NCI-H526 (cell line): ENCODE measurements at places on chromosomes 7 and 10.
A peak's percentile ranks its signal among the peaks of the same experiment; 100 is the strongest.

DNA sequence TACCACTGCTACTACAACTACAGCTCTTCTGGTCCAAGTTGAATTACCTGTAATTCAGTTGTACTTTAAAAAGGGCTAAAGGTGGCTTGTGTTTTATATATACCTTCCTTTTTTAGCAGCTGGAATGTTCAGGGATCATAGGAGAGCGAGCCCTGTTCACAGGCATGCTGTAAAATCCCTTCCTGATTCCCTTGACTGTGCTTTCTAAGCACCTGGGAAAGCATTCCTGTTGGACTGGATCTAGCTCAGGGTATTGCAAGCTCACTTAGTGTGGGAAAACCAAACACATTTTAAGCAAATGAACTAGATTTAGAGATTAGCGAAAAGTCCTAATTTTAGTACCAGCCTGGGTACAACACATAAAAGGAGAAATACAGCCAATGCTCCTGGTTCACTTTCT lies 31.5 kb downstream of the BPGM start:
- DNase-seq: no peak

GRCh38 chr7:82953324-82954027 lies 209.2 kb downstream of the PCLO start:
- DNase-seq: no peak

- no peak for DNase-seq
Measured at GRCh38 chr7:122433765-122434164, 129.2 kb upstream of the FEZF1 start.

DNA sequence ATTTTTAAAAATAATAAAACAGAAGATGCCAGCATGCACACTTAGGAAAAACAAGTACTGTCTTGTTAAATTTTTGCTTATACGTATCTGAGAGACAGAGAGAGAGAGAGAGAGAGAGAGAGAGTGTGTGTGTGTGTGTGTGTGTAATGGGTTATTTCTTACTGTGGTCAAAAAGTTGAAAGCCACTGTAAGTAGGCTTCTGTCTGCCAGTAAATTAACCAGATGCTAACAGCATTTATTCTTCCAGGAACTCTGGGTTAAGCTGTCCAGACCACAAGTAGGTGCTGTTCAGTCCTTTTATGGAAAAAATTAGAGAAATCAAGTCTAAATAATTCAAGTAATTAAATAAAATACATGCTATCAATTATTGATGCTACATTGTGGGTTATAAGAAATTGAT lies 39.7 kb downstream of the RNF32 start:
- no peak for DNase-seq

GRCh38 chr10:8305876-8306652 lies 251.6 kb downstream of the GATA3 start:
- no peak for DNase-seq

- DNase-seq: no peak
Measured at GRCh38 chr10:33244354-33244967, 90.0 kb downstream of the NRP1 start.

GRCh38 chr7:2954433-2954853 lies 89.2 kb downstream of the CARD11 start:
- DNase-seq: no peak

- no peak for DNase-seq
Measured at GRCh38 chr10:21300551-21300950, 224.9 kb downstream of the SKIDA1 start.

DNA sequence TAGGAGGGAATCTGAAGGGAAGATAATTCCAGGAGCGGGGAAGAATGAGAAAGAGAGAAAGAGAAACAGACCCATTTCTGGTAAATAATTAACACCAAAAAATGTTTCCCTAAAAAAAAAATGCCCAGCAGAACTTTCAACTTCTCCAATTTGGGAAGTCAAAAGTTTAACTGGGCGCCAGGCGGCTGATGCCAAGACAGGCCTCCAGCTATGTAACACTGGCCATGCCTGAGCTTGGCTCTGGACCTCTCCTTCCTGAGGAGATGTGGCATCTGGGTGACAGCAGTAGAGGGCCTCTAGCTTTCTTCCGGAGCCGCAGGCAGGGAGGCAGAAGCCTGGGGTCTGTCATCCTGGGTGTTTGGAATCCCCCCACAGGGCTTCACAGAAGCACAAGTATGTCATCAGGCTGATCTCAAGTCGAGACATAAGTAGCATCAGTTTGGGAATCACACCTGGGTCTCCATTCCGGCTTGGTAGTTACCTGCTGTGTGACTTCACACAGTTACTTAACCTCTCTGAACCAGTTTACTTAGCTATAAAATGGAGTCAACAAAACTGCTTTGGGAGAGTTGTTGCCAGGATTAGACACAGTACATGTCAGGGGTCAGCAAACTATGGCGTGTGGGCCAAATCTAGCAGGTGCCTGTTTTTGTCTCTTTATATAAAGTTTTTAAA lies 50.5 kb upstream of the TCF7L2 start:
- DNase-seq: no peak

GRCh38 chr10:81270051-81270450 lies 604.9 kb upstream of the NRG3 start:
- DNase-seq: no peak

GRCh38 chr10:78779339-78779955 lies 289.3 kb upstream of the ZMIZ1 start:
- DNase-seq: no peak

- no peak for DNase-seq
Measured at GRCh38 chr7:118615-119391, 73.6 kb upstream of the FAM20C start.

- DNase-seq: no peak
Measured at GRCh38 chr10:45471531-45472310, 97.7 kb downstream of the ALOX5 start.

GRCh38 chr7:154353355-154353767 lies 301.2 kb downstream of the DPP6 start:
- no peak for DNase-seq

DNA sequence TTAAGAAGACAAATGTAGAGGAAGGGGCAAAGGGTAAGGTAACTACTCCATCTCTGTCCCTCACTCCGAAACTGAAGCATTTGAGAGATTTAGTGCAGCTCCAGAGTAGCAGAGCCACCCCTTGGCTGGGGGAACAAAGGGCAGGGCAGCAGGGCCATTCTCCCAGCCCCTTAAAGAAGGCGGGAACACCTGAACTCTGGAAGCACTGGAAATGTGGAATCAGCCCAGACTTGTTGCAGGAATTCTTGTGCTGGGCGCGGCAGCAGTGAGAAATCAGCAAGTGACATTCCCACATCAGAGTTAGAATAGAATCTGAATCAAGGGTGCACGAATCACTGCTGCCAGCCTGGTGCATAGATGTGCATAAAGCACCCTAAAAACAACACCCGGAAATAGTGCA lies 34.4 kb upstream of the GRM8 start:
- DNase-seq: no peak

GRCh38 chr10:122171302-122172075 lies 99.6 kb upstream of the BTBD16 start:
- no peak for DNase-seq

DNA sequence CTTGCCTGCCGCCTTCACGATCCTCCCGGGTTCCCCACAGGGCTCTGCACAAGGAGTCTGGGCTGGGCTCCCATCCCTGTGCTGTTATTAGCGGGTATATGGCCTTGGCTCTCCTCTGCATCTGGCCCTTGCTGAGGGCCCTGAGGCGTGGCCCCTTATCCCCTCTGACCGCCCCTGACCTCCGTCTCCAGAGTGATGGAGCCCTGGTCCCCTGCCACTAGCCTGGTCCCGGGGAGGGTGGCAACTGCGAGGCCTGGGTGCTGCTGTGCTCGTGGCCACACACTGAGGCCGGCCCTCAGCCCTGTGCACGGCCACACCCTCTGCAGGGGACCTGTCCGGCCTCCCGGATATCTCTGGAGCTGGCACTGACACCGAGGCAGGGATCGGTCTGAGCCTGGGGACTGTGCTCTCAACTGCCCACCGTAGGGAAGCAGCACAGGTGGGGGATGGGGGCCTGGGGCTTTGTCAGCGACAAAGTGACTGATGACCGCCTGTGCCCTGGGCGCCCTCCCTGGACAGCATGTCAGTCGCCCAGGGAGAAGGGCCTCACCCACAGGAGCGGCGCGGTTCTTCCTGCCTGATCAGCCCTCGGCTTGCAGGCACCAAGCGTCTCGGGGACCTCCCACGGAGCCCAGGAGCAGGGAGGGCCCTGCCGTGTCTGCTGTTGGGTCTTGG lies 72.4 kb downstream of the NKX6-2 start:
- DNase-seq: no peak

GRCh38 chr10:58992830-58993460 lies 183.5 kb upstream of the PHYHIPL start:
- DNase-seq: no peak

- DNase-seq: no peak
Measured at GRCh38 chr7:46619723-46620310, 698.7 kb upstream of the IGFBP3 start.

GRCh38 chr10:19918794-19919193 lies 102.6 kb downstream of the PLXDC2 start:
- no peak for DNase-seq

GRCh38 chr10:73756183-73756582 lies 12.0 kb downstream of the SEC24C start:
- no peak for DNase-seq

DNA sequence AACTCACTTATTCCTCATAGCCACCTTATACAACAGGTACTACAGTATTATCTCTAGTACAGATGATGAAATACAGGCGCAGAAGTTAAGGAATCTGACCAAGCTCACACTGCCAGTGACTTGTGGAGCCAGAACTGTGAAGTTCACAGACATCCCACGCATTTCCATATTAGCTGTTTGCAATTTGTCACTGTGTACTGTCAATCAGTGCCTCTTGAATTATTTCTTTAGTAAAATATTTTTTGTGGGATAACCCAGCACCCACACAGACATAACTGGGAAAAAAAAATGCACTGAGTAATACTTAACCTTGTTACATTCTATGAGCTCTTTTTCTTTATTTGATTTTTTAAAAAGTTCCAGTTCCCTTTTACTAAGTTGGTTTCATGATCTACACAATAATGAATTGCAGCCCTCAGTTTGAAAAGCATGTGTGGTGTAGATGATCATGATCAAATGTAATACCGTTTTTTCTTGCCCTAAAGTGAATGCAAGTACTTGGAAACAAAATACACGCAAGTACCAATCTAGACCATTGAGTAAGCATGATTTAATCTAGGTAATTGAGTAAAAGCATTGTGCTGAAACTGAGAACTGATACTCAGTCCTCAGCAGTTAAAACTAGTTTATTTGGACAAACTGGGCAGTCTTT lies 14.1 kb downstream of the CUL1 start:
- no peak for DNase-seq

GRCh38 chr10:92239151-92239599 lies 51.7 kb downstream of the CPEB3 start:
- peak; percentile 57 for DNase-seq

DNA sequence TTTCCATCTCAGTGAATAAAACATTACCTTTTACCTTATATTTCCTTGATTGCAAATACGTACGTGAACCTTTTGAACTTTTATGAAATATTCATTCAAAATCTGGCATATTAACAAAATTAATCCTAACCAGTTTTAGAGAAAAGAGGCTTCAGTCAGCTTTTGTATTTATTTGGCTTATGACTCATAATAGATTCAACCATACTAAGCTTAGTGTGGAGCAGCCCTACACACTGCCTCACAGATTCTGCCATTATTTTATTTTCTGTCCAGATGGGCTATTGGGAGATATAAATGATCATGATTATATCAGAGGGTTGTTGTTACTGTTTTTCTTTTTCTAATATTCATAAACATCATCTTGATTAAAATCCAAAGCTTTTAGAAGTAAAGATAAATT lies 325.5 kb downstream of the GPR37 start:
- DNase-seq: no peak

GRCh38 chr10:6455592-6455991 lies 124.5 kb downstream of the PRKCQ start:
- no peak for DNase-seq

DNA sequence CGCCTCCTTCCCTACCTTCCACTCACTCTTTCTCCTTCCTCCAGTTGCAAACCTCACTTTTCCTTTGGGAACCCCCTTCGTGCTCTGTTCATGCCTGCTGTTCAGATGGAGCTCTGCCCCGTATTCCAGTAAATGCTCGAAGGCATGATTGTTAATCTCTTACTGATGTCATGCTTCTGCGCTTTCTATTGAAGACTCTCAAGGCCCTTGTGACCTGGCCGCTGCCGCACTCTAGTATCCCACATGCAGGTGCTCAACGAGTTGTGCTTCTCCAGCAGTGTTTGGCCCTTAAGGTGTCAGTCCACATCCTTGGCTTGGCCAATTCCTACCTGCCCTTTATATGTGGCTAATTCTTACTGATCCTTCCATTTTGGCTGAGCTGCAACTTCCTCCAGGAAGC lies 158.6 kb downstream of the ADAM12 start:
- DNase-seq: no peak

GRCh38 chr10:80158598-80159127 lies 26.1 kb downstream of the PLAC9 start:
- DNase-seq: no peak

DNA sequence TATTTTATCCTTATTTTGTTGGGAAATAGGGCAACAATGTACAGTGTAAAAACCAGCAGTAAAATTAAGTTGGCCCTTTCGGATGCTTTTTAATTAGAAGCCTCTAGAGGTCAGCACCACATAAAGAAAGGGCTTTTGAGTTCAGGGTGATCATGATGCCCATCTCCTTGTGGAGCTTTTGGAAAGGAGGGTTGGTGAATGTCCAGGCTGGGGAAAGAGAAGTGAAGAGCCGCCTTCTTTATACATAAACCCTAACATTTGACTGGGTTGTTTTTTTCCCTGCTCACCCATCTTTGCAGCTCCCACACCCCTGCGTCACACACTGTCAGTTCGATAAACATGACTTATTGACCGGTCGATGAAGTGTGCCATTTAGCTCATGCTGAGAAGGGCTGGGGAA lies 29.8 kb downstream of the MTURN start:
- peak; percentile 64 for DNase-seq

GRCh38 chr7:79761876-79762429 lies 308.5 kb upstream of the MAGI2 start:
- DNase-seq: no peak

DNA sequence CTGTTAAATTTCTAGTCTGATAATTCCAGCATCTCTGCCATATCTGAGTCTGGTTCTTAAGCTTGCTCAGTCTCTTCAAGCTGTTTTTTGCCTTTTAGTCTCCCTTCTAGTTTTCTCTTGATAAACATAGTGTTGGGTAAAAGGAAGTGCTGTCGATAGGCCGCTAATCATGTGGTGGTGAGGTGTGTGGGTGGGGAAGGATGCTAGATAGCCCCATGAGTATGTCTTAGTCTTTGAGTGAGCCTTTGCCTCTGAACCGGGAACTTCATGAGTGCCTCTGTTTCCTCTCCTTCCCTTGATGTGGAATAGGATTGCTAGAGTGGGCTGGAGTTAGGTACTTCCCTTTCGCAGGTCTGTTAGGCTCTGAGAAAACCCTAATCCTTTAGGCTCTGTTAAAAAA lies 441.8 kb downstream of the INHBA start:
- no peak for DNase-seq

GRCh38 chr7:4235596-4235995 lies 446.5 kb upstream of the FOXK1 start:
- DNase-seq: no peak

DNA sequence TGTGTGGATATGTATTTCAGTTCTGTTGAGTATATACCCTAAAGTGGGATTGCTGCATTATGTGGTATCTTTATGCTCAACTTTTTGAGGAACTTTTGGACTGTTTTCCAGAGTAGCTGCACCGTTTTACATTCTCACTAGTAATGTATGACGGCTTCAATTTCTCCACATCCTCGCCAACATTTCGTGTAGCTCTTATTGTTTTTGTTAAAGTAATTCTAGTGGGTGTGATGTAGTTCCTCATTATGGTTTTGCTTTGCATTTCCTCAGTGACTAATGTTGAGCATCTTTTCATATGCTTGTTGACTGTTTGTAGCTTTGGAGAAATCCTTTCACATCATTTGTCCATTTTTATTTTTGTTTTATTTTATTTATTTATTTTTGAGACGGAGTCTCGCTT lies 4.5 kb downstream of the STMP1 start:
- DNase-seq: no peak
